CD4-positive, CD25-positive, alpha-beta regulatory T cell (primary cell): ENCODE measurements at places on chromosomes 2 and 18. TPM values are rescaled to one million over a fixed set of nuclear protein-coding genes. Genes with fewer than 3 reads are reported as not detected.

The CNGA3 gene
- total RNA-seq, result not detected

The GNAL gene
- 0.76 TPM for total RNA-seq

The NCKAP5 gene
- total RNA-seq, result not detected

The CHN1 gene
- total RNA-seq, result 10.7 TPM

The RNF103 gene
- total RNA-seq, result 79.3 TPM

DNA sequence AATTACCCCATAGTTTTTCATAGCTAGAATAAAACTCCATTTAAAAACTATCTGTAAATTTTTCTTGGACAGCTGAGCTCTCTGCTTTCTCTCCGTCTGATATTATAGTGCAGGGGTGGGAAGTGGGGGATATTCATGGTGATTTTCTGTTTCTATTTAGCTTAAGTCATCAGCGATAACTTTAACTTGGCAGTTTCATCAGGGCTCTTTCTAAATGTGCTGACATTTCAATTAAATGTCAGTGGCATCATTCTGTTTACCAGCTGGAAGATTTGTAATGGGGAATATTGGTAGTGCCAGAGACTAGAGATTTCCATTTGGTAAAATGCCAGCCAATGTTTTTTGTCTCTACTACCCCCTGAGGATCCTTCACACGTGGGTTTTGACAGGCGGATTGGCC is 53.5 kb upstream of the CAPN13 start:
- no peak overlapping the region for H3K27ac ChIP-seq
- no peaks in the 10 kb centered on the region for H3K27me3 ChIP-seq
- H3K36me3 ChIP-seq, result no peaks in the 10 kb centered on the region

GRCh38 chr2:143960177-143960576 is 559.7 kb downstream of the ZEB2 start:
- DNase-seq, result no peak
- H3K27me3 ChIP-seq, result no peaks in the 10 kb centered on the region
- no peak overlapping the region for H3K27ac ChIP-seq
- H3K4me3 ChIP-seq, result no peak overlapping the region
- H3K36me3 ChIP-seq, result no peaks in the 10 kb centered on the region

- no peak overlapping the region for H3K27ac ChIP-seq
- H3K36me3 ChIP-seq, result no peaks in the 10 kb centered on the region
- no peaks in the 10 kb centered on the region for H3K27me3 ChIP-seq
- H3K4me1 ChIP-seq, result no peaks in the 10 kb centered on the region
Measured at GRCh38 chr2:209685963-209686362, 85.7 kb upstream of the UNC80 start.

DNA sequence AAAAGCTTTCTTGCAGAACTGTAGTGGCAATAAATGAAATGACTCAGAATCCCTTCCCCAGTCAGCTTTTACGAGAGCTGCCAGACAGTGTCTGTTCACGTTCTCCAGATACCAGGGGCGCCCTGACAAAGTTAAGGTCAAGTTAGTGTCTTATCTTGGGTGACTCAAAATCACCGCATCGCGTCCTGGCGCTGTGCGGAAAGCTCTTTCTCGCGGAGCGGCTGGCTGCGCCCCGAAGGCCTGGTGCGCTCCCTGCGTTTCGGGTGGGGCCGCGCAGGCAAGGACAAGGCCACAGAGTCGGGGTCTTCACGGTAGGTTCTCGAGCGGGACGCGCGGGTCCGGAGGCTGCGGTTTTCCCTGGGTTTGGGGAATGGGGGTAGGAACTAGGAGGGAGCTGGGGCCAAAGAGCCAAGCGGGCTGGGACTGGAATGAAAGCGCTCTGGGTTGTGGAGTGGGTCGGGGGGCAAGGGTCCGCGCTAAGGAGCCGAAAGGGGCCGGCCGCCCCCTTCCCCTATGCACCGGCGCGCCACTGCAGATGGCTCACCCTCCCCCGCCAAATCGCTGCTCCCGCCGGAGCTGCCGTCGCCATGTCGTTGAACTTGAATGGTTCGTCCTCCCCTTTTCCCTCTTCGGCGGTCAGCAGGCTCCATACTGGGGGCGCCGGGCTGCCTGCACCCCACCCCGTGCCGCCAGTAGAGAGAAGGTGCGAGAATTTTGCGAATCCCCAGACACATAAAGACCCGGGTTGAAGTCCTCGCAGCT is 2.6 kb upstream of the HOXD11 start:
- no peak overlapping the region for H3K4me3 ChIP-seq
- H3K36me3 ChIP-seq, result no peaks in the 10 kb centered on the region
- peaks cover 8% of the 10 kb centered on the region for H3K4me1 ChIP-seq

GRCh38 chr2:112259509-112260294 is 4.9 kb upstream of the ZC3H8 start:
- H3K27ac ChIP-seq, result peak overlapping the region; percentile 2
- peak; percentile 88 for DNase-seq
- H3K27me3 ChIP-seq, result no peaks in the 10 kb centered on the region
- peak overlapping the region; percentile 55 for H3K4me3 ChIP-seq

DNA sequence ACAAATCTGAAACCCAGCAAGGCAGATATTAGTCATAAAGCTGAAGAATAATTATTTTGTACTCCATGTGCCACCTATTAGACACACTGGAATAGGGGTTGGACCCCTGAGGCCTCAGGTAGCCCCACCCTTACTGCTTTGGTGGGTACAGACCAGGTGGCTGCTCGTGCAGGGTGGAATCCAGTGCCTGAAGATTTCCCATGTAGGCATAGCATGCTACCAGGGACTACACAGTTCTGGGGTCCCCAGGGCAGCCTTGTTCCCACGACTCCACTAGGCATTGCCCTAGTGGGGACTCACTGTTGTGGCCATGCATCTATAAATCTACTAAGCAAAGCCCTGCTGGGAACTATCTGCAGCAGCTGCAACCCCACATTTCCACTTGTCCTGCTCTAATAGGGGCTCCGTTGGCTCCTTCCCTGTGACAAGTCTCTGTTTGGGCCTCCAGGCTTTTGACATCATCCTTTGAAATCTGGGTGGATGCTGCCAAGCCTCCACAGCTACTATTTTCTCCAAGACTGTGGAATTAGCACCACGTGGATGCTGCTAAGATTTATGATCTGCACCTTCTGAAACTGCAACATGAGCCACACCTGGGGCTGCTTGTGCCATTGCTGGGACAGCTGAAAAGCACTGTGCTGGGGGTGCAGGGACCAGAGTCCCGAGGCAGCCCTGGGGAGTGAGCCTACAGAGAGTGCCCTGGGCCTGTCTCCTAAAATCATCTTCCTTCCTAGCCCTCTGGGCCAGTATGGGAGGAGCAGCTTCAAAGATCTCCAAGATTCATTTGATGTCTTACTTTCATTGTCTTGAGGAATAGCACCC is 303.8 kb downstream of the FSIP2 start:
- H3K4me3 ChIP-seq, result no peak overlapping the region
- H3K4me1 ChIP-seq, result no peaks in the 10 kb centered on the region
- no peak for DNase-seq
- no peaks in the 10 kb centered on the region for H3K27me3 ChIP-seq
- no peaks in the 10 kb centered on the region for H3K36me3 ChIP-seq

GRCh38 chr2:19070886-19071285 is 287.5 kb downstream of the OSR1 start:
- no peak overlapping the region for H3K27ac ChIP-seq
- H3K4me3 ChIP-seq, result no peak overlapping the region
- H3K27me3 ChIP-seq, result no peaks in the 10 kb centered on the region
- no peak for DNase-seq
- H3K4me1 ChIP-seq, result no peaks in the 10 kb centered on the region

DNA sequence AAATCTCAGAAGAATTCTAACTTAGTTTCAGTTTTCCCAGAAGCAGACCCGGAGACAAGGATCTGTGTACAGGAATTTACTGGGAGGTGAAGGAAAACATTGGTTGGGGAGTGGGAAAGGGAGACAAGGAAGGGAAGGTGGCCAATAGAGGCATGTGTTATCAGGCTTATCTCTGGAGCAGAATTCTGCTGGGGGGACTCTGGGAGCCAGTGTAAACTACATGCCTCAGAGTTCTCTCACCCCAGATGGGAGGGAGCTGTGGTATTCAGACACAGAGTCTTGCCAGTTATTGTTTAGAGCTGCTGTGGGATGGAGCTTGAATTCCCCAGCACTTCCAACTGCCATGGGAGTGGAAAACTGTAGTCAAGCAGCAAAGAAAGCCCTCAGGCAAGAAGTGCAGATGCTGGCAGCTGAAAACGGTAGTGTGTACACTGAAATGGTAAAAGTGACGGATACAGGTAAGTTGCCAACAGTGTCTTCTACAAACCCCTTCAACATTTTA is 19.0 kb downstream of the DNPEP start:
- no peaks in the 10 kb centered on the region for H3K4me1 ChIP-seq
- H3K4me3 ChIP-seq, result no peak overlapping the region
- no peak overlapping the region for H3K27ac ChIP-seq
- DNase-seq, result no peak
- peaks cover 6% of the 10 kb centered on the region for H3K36me3 ChIP-seq
- H3K27me3 ChIP-seq, result no peaks in the 10 kb centered on the region

DNA sequence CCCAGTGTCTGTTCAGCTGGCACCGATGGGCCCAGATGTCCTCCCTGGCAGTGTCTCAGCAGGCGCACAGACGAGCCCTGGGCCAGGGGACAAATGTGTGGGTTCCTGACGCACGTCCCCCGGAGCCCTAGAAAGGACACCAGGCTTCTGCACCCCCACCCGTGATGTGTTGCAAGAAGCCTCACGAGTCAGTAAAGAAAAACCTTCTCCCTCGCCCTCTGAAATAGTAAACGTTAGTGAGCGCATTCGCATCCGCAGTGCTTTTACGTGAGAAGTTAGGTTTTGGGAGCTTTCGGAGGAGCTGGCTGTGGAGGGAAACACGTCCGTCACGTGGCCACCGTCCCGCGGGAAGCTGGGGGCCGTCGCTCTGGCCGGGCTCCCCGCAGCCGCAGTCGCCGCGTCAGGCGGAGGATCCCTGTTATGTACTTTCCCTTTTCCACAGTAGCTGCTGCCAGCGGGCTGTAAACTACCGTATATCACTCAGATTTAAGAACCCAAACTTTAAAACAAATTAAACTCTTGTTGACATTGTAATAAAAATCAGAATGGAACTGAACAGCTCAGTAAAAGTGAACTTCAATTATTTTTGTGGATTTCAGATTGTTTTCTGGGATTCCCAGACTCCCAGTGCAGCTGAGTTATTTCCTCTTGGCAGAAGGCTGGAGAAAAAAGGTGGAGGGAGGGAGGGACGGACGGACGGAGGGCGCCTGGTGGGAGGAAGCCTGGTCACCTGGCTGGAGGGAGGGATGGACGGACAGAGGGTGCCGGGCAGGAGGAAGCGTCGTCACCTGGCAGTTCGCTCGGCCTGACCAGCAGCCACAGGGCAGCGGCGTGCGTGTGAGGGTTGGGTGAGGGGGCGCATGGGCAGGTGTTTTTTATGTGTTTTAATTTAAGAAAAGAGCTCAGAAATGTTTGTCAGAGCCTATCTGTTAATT is 112.1 kb downstream of the NFATC1 start:
- H3K27ac ChIP-seq, result peak overlapping the region; percentile 61
- H3K27me3 ChIP-seq, result no peaks in the 10 kb centered on the region
- peaks cover 8% of the 10 kb centered on the region for H3K36me3 ChIP-seq
- no peak for DNase-seq

DNA sequence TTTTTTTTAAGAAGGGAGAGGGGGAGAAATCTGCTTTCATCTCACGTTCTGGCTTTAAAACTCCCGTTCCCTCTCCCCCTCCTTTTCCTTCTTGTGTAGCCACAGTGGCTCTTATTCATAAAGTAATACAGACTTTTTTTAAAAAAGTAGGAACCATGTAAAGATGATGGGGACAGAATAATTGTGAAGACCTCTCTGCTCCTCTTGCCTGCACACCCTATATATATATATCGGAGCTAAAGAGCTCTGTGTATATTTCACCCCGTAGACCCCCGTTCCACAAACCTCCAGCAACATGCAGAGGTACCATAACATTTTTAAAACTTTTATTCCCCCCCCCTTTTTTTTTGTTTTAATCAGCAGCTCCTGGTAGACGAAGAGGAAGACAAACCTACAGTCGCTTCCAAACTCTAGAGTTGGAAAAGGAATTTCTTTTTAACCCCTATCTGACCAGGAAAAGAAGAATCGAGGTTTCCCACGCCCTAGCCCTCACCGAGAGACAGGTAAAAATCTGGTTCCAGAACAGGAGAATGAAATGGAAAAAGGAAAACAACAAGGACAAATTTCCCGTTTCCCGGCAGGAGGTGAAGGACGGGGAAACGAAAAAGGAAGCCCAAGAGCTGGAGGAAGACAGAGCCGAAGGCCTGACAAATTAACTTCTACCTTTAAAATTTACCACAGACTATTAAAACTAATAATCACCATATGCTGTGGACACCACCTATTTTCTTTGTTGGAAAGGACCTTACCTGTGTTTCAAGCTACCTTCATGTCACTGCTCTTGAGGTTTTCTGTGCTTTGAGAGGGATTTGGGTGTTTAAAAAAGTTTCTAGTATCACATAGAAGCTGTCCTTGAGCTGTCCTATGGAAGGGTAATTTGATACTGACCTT is 1.7 kb downstream of the HOXD8 start:
- no peak for DNase-seq
- peaks cover 64% of the 10 kb centered on the region for H3K27me3 ChIP-seq
- no peak overlapping the region for H3K27ac ChIP-seq
- H3K4me1 ChIP-seq, result peaks cover 44% of the 10 kb centered on the region
- H3K4me3 ChIP-seq, result peak overlapping the region; percentile 30

GRCh38 chr2:112876971-112877361 is 34.0 kb upstream of the IL37 start:
- DNase-seq, result no peak
- peaks cover 9% of the 10 kb centered on the region for H3K27me3 ChIP-seq
- H3K4me3 ChIP-seq, result no peak overlapping the region
- no peaks in the 10 kb centered on the region for H3K36me3 ChIP-seq
- peaks cover 7% of the 10 kb centered on the region for H3K4me1 ChIP-seq

- H3K4me1 ChIP-seq, result peaks cover 8% of the 10 kb centered on the region
- H3K27ac ChIP-seq, result no peak overlapping the region
- H3K4me3 ChIP-seq, result no peak overlapping the region
- H3K36me3 ChIP-seq, result peaks cover 4% of the 10 kb centered on the region
- no peak for DNase-seq
Measured at GRCh38 chr2:168171059-168171762, 76.2 kb downstream of the STK39 start.

GRCh38 chr2:37230581-37230980 is 815 bp downstream of the CEBPZ start:
- no peaks in the 10 kb centered on the region for H3K27me3 ChIP-seq
- peak overlapping the region; percentile 98 for H3K4me3 ChIP-seq
- no peak for DNase-seq

- H3K4me3 ChIP-seq, result no peak overlapping the region
- H3K36me3 ChIP-seq, result no peaks in the 10 kb centered on the region
- no peak for DNase-seq
- no peak overlapping the region for H3K27ac ChIP-seq
- H3K27me3 ChIP-seq, result no peaks in the 10 kb centered on the region
- H3K4me1 ChIP-seq, result no peaks in the 10 kb centered on the region
Measured at GRCh38 chr2:8191427-8191826, 490.4 kb upstream of the ID2 start.

- no peaks in the 10 kb centered on the region for H3K4me1 ChIP-seq
- H3K36me3 ChIP-seq, result no peaks in the 10 kb centered on the region
- H3K27ac ChIP-seq, result no peak overlapping the region
Measured at GRCh38 chr2:170339750-170340692, 162.1 kb downstream of the MYO3B start.

GRCh38 chr2:157911246-157911645 is 35.1 kb upstream of the ACVR1 start:
- no peak overlapping the region for H3K4me3 ChIP-seq
- H3K27ac ChIP-seq, result no peak overlapping the region
- no peak for DNase-seq
- no peaks in the 10 kb centered on the region for H3K36me3 ChIP-seq
